CD4-positive, alpha-beta memory T cell (primary cell): ENCODE measurements at places on chromosomes 5 and 9. TPM values are rescaled to one million over a fixed set of nuclear protein-coding genes. Genes with fewer than 3 reads are reported as not detected.

- no peaks in the 10 kb centered on the region for H3K36me3 ChIP-seq
- peaks cover 13% of the 10 kb centered on the region for H3K4me1 ChIP-seq
- H3K27me3 ChIP-seq, result no peaks in the 10 kb centered on the region
- H3K27ac ChIP-seq, result no peak overlapping the region
Measured at GRCh38 chr9:133953976-133954709, 38.0 kb downstream of the VAV2 start.

HINT1 gene
- polyA plus RNA-seq, result 445 TPM

TAF11L10 gene
- polyA plus RNA-seq, result not detected

DNA sequence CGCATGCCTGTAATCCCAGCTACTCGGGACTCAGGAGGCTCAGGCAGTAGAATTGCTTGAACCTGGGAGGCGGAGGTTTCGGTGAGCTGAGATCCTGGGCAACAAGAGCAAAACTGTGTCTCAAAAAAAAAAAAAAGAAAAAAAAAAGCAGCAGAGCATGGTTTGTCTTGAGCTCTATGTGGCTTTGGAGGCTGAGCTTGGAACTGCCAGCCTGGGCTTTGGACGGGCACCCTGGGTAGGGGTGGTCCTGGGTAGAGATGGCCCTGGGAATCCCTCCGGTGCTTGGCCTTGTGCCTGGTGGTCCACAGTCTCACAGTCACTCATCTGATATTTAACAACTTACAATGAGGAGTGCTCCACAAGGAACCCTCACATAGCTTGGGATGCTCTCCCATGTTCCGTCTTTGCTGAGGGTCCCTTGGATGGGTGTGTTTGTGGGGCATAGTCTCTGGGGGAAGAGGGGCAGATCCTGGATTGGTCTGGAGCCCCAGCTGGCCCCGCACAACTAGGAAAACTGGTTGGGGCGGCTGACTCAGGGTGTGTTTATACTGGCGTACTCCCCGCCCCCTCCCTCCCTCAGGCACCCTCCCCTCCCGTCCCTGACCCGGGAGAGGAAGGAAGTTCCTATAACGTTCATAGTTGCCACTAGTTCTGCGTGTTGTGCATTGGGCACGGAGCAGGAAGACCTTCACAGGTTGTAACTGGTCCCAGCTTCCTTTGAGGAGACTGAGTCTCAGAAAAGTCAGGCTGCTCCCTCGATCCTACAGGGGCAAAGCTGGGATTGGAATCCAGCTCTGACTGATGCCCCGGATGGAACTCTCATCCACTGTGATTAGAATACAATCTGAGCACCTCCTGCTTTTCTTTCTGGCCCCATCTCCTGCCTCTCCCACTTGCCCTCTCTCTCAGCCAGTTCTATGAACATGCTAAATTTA, 11.2 kb downstream of the IER5L start:
- peak; percentile 4 for DNase-seq
- H3K4me1 ChIP-seq, result peaks cover 11% of the 10 kb centered on the region
- H3K27me3 ChIP-seq, result no peaks in the 10 kb centered on the region
- H3K27ac ChIP-seq, result no peak overlapping the region
- no peaks in the 10 kb centered on the region for H3K36me3 ChIP-seq

PCDHA11 gene
- not detected for polyA plus RNA-seq

GRCh38 chr5:142115937-142116614, 7.5 kb downstream of the NDFIP1 start:
- DNase-seq, result no peak
- no peak overlapping the region for H3K4me3 ChIP-seq
- no peaks in the 10 kb centered on the region for H3K36me3 ChIP-seq
- H3K27me3 ChIP-seq, result no peaks in the 10 kb centered on the region
- H3K4me1 ChIP-seq, result peaks cover 93% of the 10 kb centered on the region
- H3K27ac ChIP-seq, result no peak overlapping the region

DNA sequence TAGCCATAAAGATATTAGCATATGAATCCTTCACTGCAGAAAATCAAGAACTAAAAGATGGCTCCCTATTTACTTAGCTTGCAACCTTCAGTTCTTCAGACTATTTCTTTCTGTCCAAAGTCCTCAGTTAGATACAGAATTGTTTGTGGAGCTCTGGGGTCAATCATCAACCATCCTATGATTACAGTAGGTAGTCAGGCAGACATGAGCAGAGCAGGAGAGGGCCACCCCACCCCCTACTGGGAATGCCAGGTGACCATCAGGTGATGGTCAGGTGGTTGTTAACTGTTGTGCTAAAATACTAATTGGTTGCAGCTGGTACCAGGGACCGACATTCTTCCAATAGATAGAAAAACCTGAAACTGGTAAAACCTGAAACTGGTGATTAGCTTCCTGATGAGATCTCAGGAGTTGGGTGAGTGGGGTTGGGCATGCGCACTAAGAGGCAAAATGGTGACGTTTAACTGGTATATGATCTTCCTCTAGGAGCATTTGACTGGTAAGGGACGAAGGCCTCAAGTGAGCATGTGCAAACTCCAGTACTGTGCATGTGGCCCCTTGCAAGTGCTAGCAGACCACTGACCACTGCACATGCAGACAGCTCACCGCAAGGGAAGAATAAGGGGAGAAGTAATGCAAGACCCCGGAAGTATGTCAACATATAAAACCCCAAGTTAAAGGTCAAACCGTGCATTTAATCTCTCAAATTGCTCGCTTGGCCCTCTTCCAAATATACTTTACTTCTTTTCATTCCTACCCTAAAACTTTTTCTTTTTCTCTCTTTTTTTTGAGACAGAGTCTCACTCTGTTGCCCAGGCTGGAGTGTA, 13.6 kb downstream of the C9orf57 start:
- no peaks in the 10 kb centered on the region for H3K36me3 ChIP-seq
- H3K4me1 ChIP-seq, result no peaks in the 10 kb centered on the region
- no peaks in the 10 kb centered on the region for H3K27me3 ChIP-seq
- no peak overlapping the region for H3K27ac ChIP-seq
- no peak overlapping the region for H3K4me3 ChIP-seq

PHYHD1 gene
- polyA plus RNA-seq, result not detected

PHF24 gene
- not detected for polyA plus RNA-seq

DNA sequence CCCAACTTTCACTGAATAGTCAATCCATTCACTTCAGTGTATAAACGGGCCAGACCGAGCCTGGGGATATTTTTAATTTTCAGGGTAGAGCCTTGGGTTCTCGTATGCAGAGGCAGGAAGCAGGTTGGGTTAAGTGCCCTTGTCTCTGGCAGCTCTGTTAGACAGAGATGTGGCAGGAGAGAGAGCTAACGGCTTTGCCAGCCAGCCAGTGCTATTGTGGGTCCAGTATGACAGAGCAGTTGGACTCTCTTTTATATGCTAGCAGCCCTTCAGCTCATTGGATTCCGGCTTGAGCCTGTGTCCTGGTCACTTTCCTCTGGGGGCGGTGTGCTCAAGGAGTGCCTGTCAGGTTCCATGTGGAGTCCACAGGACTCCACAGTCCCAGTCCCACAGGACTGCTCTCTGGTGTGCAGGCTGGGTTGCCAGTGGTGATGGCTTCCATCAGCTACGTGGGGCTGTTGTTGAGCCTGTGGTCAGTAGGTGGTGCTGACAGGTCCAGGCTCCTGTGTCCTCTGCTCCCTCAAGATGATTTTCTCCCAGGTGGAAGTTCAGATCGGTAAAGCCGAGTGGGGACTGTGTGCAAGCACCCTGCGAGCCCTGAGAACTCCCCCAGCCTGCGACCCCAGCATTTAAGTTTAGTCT, 14.3 kb downstream of the CLTA start:
- H3K4me3 ChIP-seq, result no peak overlapping the region
- DNase-seq, result no peak
- peaks cover 32% of the 10 kb centered on the region for H3K4me1 ChIP-seq
- H3K27ac ChIP-seq, result no peak overlapping the region

DNA sequence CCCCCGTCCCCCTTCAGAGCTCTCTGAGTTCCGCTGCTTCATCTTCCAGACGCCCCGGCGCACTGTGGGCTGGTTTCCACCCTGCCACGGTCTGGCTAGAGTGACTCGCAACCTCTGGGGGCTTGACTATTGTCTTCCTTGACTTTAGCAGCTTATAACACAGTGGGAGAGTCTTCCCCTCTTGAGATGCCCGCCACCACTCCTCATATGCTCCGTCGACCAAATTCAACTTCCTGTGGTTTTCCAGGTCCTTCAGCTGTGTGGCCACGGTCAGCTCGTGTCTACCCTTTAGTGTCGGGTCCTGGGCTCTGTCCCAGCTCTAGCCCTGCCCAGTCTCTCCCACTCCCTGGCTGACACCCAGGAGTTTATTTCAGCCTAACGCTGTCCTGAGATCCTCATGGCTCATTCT, 28.2 kb upstream of the NCS1 start:
- DNase-seq, result no peak
- peaks cover 9% of the 10 kb centered on the region for H3K4me1 ChIP-seq
- H3K27me3 ChIP-seq, result no peaks in the 10 kb centered on the region
- no peak overlapping the region for H3K4me3 ChIP-seq

PCDHGA12 gene
- not detected for polyA plus RNA-seq

- H3K27me3 ChIP-seq, result no peaks in the 10 kb centered on the region
- peaks cover 28% of the 10 kb centered on the region for H3K36me3 ChIP-seq
- no peak for DNase-seq
- no peak overlapping the region for H3K4me3 ChIP-seq
Measured at GRCh38 chr9:124356745-124357390, 58.4 kb downstream of the PSMB7 start.

- no peak overlapping the region for H3K4me3 ChIP-seq
- DNase-seq, result no peak
- H3K27me3 ChIP-seq, result no peaks in the 10 kb centered on the region
- peaks cover 8% of the 10 kb centered on the region for H3K4me1 ChIP-seq
- H3K27ac ChIP-seq, result no peak overlapping the region
Measured at GRCh38 chr9:98391406-98391805, 136.0 kb upstream of the TBC1D2 start.

GRCh38 chr5:169302491-169303118, 1.7 kb upstream of the SLIT3 start:
- H3K4me1 ChIP-seq, result no peaks in the 10 kb centered on the region
- H3K4me3 ChIP-seq, result no peak overlapping the region
- H3K36me3 ChIP-seq, result no peaks in the 10 kb centered on the region
- H3K27ac ChIP-seq, result no peak overlapping the region

- no peaks in the 10 kb centered on the region for H3K36me3 ChIP-seq
- no peak for DNase-seq
- no peak overlapping the region for H3K27ac ChIP-seq
- H3K4me1 ChIP-seq, result peaks cover 9% of the 10 kb centered on the region
- H3K4me3 ChIP-seq, result no peak overlapping the region
- H3K27me3 ChIP-seq, result no peaks in the 10 kb centered on the region
Measured at GRCh38 chr9:91073811-91074771, 272.5 kb downstream of the SYK start.

- H3K4me3 ChIP-seq, result no peak overlapping the region
- no peaks in the 10 kb centered on the region for H3K27me3 ChIP-seq
- no peaks in the 10 kb centered on the region for H3K36me3 ChIP-seq
- no peak for DNase-seq
- no peaks in the 10 kb centered on the region for H3K4me1 ChIP-seq
- H3K27ac ChIP-seq, result no peak overlapping the region
Measured at GRCh38 chr5:111699976-111700375, 57.0 kb downstream of the NREP start.

GRCh38 chr9:123867034-123867433, 62.9 kb downstream of the DENND1A start:
- no peaks in the 10 kb centered on the region for H3K36me3 ChIP-seq
- H3K27ac ChIP-seq, result no peak overlapping the region
- H3K4me3 ChIP-seq, result no peak overlapping the region
- H3K27me3 ChIP-seq, result no peaks in the 10 kb centered on the region
- DNase-seq, result no peak

GRCh38 chr5:146944764-146945616, 66.4 kb upstream of the PPP2R2B start:
- no peaks in the 10 kb centered on the region for H3K4me1 ChIP-seq
- H3K27ac ChIP-seq, result no peak overlapping the region
- H3K27me3 ChIP-seq, result no peaks in the 10 kb centered on the region
- H3K36me3 ChIP-seq, result no peaks in the 10 kb centered on the region

DNA sequence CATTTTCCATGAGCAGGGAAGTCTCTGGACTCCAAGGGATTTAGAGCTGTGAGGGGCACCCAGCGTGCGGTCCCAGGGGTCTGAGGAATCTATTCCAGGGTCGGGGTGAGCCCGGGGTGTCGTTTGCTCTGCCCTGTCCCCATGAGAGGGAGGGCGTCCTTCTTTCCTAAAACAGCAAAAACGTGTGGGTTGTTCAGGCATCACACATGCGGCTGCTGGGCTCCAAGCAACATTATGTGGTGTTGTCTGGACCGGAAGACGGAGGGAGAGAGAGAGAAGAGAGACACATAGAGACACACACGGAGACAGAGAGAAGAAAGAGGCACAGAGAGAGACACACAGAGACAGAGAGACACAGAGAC, 42.7 kb upstream of the COL5A1 start:
- no peaks in the 10 kb centered on the region for H3K36me3 ChIP-seq
- H3K4me3 ChIP-seq, result no peak overlapping the region
- H3K27ac ChIP-seq, result no peak overlapping the region
- DNase-seq, result no peak
- no peaks in the 10 kb centered on the region for H3K27me3 ChIP-seq

DNA sequence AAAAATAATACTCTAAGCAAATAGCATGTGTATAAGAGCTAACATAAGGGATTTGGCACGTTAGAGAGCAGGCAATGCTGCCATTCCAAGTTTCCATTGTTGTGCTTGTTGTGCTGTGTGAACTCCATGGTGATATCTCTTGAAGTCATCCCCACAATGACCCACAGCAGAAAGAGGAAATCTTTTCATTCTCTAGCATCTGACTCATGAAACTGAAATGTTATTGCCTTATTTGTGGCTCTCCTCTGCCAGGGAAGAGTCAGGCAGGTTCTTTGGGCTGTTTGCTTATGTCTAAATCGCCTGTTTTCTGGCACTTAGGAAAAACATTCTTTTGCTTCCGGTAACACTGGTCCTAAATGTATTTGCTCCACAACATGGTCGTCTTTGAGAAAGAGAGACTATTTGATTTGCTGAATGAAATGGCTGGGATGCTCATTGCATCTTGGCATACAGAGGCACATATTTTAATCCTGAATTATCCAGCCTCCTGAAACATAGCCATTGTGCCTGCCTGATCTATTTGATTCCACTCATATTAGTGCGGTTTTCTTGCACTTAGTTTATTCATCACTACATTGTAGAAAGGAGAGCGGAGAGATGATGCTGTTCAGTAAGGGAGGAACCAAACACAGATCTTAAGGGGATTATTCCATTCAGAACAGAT, 188.8 kb downstream of the CSNK1G3 start:
- H3K4me3 ChIP-seq, result no peak overlapping the region
- DNase-seq, result no peak
- H3K27ac ChIP-seq, result no peak overlapping the region
- H3K4me1 ChIP-seq, result no peaks in the 10 kb centered on the region

GRCh38 chr5:88722546-88723073, 160.4 kb downstream of the MEF2C start:
- H3K4me3 ChIP-seq, result no peak overlapping the region
- H3K4me1 ChIP-seq, result no peaks in the 10 kb centered on the region
- H3K36me3 ChIP-seq, result no peaks in the 10 kb centered on the region
- H3K27me3 ChIP-seq, result no peaks in the 10 kb centered on the region
- DNase-seq, result peak; percentile 35
- no peak overlapping the region for H3K27ac ChIP-seq

LURAP1L gene
- not detected for polyA plus RNA-seq

DNA sequence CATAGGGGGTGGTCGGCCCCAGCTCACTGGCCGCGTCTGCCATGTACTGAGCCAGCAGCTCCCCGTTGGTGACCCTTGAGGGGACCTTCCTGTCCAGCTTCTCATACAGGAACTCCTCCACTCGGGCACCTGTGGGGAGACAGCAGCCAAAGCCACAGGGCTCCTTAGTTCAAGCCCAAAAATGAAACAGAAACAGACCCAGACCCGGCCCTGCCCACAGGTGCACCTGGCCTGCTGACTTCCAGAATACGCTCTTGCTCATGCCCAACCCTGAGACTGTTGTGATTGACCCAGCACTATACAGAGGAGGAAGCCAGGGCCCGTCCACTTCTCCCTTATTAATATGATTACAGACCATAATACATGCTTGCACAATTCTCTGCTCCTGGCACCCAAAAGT, 7.0 kb downstream of the SH3GLB2 start:
- H3K4me1 ChIP-seq, result peaks cover 4% of the 10 kb centered on the region
- DNase-seq, result no peak
- H3K27ac ChIP-seq, result no peak overlapping the region
- no peak overlapping the region for H3K4me3 ChIP-seq
